ENCODE measurements at places on chromosomes 1 and 21.

DNA sequence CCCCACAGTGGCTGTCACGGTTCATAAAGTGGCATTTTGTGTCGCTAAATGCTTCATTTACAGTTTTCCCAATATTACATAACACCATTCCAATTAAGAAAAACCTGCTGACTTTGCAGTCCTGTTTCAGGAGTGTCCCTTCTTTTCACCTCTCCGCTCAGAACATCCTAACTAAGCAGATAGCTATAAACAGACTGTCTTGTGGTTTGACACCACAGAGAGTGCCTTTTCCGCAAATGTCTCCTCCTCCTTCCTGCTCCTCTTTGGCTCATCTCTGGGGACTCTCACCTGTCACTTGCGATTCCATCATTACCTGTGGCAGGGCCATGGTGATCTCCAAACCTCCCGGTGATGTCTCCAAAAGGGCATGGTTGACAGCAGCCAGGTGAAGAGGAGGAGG, 119.0 kb downstream of the CNIH3 start:
- no peak for DNase-seq

DNA sequence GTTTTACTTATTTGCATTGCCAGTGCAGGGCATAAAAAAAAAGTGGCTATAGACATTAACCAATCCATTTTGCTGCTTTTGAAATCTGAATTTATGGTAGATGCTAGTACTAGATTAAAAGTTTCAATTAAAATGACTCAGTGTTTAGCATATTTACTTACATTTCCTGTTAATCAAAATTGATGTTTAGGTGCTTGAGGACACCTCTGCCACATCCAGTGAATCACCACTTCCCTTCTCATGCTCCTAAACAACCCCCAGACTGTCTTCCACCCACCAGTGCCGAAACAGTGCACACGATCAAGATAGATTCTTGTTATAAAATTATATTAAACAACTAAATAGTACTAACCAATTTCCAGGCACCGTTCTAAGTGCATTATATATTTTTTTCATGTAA, 32.7 kb downstream of the HSD17B7 start:
- DNase-seq: no peak

DNA sequence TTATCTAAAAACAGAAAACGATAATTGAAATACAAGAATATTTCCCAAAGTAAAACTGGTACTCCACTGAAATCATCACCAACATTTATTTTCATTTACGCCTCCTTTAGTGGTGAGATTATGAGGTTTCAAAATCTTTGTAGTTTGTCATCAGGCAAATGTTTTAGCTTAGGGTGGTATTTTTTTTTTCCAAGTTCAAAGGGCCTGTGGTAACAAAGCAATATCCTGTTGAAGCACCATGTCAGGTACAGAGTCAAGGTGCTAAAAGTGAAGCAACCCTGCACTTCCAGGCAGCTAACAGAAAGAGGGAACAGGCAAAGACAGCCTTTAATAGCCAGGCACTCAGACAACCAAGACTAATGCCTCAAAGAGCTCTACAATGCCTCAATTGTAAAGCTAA, 89.2 kb downstream of the JAK1 start:
- DNase-seq: no peak

- no peak for DNase-seq
These were observed 271.4 kb downstream of the GPR52 start for GRCh38 chr1:174719194-174719593.

DNA sequence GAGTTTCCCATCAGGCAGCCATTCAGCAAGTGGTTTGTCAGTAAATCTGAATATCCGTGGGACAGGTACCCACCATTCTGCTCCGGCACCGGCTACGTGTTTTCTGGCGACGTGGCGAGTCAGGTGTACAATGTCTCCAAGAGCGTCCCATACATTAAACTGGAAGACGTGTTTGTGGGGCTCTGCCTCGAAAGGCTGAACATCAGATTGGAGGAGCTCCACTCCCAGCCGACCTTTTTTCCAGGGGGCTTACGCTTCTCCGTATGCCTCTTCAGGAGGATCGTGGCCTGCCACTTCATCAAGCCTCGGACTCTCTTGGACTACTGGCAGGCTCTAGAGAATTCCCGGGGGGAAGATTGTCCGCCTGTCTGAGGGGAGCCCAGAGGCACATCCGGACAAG, 48.4 kb downstream of the B3GALT5 start:
- no peak for DNase-seq

DNA sequence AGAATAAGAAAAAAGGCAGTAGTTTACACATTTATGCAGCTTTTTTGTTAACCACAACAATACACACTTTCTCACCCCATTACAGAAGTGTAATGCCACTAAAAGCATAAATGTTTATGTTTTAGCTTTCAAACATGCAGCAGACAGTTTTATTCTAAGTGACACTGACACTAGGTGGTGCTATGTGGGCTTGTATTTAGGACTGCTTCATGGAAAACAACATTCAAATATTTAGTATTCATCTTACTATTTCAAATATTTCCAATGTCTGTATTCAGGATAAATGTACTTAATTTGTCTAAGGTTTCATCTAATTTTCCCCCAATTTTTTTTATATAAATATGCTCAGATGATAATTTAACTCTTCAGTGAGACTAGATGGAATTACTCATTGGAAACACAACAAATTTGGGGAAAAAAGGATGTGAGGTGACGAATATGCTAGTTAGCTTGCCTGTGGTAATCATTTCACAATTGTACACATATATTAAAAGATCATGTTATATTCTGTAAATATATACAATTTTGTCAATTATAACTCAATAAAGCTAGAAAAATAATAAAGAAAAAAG, 71.4 kb downstream of the USP1 start:
- DNase-seq: no peak

GRCh38 chr1:175197531-175197930, 5.0 kb upstream of the KIAA0040 start:
- no peak for DNase-seq

- DNase-seq: no peak
These were observed 38.5 kb upstream of the C1orf105 start for GRCh38 chr1:172381946-172382345.

DNA sequence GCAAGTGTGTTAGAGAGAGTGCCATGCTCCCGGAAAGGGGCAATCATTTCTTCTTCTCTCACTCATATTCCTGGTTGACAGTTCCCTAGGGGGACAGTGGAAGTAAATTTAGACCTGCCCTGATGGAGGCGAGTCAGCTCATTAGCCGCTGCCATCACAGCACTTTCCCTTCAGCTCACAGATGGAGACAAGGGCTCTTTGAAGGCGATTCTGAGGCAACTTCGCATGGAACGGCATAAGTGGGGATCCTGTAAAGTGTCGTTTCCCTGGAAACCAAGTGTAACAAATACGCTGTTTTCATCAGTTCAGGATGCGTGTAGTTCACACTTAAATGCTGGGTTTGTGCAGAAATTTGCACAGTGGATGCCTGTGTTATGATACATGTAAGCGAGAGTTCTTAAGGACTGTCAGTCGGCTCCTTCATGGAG, 114.5 kb upstream of the TMPRSS15 start:
- no peak for DNase-seq

- no peak for DNase-seq
These were observed 212.6 kb upstream of the FAM78B start for GRCh38 chr1:166379447-166379846.

DNA sequence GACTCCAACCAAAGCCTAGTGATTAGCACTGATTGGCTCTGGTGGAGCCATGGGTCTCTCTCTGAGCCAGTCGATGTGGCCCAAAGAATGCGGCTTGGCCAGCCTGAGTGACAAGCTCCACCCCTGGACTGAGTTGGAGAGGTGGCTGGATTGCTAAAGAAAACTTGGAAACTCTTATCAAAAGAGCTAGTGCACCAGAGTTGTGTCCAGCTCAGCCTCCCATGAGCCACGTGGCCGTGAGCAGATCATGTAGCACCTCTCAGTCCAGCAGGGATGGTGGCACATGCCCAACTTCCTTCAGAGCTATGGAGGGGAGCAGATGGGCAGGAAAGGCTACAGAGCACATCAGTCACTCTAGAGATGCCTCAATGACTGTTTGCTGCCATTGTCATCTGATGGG, 142.8 kb upstream of the VAMP3 start:
- DNase-seq: no peak

DNA sequence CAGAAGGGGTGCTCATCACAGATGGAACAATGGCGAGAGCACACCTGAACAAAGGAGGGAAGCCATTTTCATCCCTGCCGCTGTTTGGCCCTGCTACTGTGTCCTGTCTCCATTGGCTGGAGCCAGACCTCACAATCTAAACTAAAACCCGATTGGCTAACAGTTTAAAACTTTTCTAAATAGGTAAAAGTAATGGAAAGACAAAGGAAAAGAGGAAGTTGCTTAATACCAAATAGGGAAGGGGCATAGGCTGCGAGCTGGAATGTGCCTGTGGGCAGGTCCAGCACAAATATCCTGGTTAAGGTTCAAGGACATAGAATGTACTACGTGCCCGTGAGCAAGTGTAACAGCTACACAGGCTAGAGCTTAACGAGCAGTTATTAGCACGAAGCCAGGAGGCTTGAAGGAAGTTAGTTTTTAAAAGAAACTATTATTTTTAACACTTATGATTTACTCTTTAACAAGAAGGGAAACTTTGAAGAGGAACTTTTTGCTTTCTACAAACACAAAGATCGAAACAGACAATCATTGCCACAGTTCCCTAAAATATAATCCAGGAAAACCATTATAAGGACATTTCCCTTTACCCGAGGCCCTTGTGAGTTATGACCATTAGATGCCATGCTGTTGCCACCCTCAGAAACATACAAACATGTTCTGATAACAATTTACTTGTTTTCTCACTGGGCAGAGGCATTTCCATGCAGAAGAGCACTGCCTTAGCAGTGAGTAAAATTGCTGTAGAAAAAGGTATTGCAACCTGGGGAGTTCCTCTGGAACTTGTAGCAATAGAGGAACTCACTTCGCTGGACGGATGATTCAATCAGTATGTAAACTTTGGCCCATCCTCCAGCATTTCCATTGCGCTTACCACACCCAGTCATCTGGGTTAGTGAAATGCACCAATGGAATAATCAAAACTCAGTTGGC, 4.8 kb upstream of the PTTG1IP start:
- DNase-seq: no peak

DNA sequence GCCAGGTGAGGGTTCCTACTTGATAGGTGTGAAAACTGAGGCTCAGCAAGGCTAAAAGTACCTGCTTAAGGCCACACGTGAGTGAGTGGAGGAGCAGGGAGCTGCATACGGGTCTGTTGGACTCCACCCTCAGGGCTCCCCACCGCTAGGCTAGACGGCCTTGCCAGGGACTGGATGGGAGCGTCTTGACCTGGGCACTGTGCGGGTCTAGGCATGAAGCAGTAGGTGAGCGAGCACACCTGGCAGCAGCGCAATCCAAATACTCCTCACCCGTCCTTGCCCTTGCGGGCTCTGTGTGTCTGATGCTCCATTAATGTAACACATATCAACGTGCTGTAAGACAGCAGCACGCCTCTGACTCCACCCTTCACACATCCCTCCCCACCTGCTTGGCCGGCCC, 94.0 kb downstream of the LACTBL1 start:
- DNase-seq: no peak

GRCh38 chr1:95650631-95651030, 416.6 kb downstream of the RWDD3 start:
- DNase-seq: no peak

DNA sequence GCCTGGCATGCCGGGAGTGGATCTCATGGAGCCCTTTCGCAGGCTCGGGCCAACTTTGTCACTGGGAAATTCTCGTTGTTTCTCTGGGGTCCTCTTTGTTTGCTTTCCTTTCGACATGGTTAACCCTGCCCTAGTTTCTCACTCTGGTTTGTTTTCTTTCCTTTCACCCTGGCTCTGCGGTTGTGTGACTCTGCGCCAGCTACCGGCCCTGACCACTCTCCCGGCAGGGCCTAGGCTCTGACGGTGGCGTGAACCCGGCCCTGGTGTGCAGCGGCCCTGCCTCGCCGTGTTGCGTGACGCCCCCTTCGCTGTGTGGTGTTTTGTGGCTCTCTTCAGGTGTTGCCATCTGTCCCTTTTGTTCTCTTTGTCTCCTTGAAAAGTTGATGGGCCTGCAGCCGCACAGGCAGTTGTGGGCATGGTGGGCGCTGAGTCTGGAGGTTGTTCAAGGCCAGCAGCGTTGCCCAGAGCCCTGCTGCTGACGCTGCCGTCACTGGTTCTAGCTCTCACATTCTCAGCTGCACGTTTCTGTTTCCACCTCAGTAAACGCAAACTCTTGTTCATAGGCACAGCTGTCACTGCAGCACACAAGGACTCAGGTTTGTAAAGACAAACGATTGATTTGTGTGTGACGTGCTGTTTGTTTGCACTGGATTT, 64.6 kb upstream of the DIP2A start:
- DNase-seq: no peak

DNA sequence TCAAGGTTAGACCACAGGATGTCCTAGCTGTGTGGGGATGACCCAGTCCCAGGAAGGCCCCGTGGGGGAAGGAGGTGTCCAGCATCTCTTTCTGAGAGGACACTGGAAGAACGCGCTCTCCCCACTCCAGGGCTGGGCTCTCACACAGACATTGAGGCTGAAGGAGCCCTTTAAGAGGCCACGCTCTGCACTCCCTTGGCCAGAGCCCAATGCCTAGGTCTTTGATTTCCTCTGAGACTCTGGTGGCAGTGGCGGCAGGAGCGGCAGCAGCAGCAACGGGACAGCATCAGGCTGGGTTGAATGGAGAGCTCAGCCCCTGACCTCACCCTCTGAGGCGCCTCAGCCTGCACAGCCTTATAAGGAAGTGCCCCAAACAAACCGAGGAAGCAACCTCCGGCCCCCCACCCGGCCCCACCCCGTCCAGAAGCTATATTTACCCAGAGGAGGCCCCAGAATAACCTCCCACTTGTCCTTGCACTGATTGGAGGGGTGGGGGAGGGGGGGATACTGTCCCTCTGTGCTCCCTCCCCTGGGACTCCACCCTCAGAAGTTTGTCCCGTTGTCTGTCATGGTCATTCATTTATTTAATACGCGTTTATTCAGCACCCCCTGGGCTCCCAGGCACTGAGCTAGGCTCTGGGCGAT, 12.3 kb downstream of the NES start:
- DNase-seq: no peak

GRCh38 chr1:108708691-108709660, 3.7 kb upstream of the FNDC7 start:
- peak; percentile 46 for DNase-seq

All from stimulated activated CD8-positive, alpha-beta memory T cell treated with anti-CD3 and anti-CD28 coated beads, Interleukin-15, amount 100 ng/mL, for 1 hour (primary cell).